ENCODE measurements at places on chromosomes 7 and 10.

GRCh38 chr10:42935466-42935865 lies 141.4 kb upstream of the RET start:
- no peak for DNase-seq

GRCh38 chr10:98417481-98417959 lies 2.5 kb upstream of the PYROXD2 start:
- DNase-seq, result no peak

DNA sequence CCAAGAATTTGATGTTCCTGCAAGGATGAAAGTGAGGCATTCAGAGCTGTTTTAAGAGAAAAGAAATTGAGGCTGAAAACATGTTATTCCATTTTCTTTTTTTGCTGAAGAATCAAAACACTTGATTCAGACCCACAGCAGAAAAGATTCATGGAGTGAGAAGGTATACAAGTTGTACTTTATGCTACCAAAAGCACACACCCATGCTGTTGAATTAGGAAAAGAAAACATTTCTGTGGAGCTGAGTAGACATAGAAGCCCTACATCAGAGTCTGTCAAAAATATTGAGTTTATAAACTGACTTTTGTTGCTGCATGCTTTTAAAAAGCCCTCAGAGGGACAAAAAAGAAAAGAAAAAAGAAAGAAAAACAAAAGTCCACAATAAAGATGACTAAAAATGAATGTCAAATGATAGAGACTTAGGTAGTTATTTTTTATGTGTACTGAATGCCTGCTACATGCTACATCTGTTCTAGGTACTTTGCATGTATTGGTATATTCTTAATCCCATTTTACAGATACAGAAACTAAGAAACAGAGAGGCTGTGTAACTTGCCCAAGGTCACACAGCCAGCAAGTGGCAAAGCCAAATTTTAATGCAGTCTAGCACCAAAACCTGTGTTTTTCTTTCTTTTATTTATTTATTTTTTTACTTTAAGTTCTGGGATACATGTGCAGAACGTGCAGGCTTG lies 71.7 kb upstream of the PALS2 start:
- DNase-seq, result no peak

DNA sequence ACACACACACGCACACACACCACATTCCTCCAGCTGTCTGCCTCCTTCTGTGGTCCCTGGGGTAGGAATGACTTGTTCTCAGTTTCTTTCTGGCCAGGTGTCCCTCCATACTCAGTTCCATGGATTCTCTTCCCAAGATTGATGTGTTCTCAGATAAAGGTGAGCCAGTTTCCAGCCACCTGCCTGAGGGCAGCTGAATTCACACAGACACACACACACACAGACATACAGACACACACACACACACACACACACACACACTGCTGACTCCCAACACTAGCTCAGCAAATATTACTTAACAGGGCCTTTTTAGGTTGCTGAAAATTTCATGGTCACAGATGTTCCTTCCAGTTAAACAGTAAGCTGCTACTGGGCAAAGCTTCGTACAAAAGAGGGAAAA lies 45.4 kb upstream of the GDF10 start:
- no peak for DNase-seq

GRCh38 chr7:9955138-9955537 lies 1018.5 kb upstream of the PHF14 start:
- no peak for DNase-seq

- peak; percentile 55 for DNase-seq
These were observed 1.7 kb upstream of the SH2B2 start for GRCh38 chr7:102284891-102285539.

GRCh38 chr7:81025360-81025759 lies 106.5 kb upstream of the SEMA3C start:
- no peak for DNase-seq

DNA sequence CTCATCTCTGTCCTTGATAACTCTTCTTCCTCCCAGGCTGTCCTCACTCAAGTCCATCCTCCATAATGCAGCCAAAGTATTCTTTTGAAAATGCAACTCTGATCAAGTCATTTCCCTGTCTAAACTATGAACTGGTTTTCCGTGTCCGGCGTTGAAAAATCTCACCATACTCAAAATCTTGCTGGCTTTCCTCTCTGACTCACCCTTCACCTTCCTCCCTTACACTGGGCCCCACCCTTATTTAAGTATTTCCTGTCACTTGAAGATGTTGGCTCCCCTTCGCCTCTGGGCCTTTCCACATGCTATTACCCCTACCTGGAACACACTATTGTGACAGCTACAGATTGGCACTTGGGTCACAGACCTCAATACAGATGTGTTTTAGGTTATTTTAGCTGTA lies 515.6 kb downstream of the INHBA start:
- DNase-seq, result no peak

GRCh38 chr10:59801171-59801570 lies 47.9 kb upstream of the MRLN start:
- no peak for DNase-seq

DNA sequence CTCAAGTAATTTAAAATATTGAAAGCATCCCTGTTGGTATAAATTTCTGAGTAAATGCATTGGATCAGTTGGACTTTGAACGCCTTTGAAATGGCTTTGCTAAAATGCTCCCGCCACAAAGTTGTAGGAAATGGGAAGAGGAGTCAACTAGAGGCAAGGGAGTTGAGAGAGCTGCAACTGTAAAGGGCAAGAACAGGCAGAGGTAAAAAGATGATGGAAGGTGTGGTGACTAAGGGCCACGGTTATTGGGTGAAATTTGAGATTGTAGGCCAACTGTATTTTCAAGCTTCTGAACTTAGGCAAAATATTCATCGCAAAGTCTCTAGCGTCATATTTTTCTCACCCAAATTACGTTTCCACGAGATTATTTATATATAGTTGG lies 595 bp upstream of the SUMF2 start:
- DNase-seq, result no peak

DNA sequence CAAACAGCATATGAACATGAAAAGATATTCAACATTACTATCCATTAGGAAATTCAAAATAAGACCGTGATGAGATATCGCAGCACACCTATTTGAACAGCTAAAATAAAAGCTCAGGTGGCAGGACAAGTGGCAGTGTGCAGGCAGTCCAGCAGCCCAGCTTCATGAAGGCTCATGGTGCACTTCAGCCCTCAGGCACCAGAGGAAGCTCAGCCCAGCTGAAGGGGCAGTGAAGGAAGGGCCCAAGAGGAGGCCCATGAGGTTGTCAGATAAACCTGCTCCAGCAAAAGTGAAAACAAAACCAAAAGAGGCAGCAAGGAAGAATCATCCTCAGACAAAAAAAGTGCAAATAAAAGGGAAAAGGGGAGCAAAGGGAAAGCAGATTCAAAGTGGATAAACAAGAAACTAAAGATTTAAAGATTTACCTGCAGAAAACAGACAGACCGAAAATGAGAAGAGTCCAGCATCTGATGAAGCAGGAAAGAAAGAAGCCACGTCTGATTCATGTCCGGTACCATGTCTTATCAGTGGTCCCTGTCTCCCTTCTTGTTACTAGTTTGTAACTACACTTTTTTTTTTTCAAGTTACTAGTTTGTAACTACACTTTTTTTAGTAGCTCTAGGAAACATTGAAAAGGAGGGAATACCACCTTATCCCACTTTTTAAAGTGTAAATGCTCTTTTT lies 15.0 kb upstream of the FAM24B start:
- DNase-seq, result no peak

GRCh38 chr7:155523168-155523675 lies 23.1 kb downstream of the CNPY1 start:
- DNase-seq, result no peak

DNA sequence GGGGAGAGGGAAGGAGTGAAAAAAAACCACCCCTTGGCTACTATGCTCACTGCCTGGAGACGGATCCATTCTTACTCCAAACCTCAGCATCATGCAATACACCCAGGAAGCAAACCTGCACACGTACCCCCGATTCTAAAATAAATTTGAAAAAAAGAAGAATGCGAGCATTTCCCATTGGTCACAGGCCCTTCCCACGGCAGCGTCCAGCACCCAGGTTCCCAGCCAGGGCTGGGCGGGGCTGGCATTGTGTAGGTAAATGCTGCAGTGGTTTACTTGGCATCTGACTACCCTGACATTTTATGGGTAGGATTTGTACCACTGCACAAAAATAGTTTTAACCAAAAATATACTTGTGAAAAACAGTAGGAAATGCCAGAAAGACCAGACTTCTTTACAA lies 418.9 kb downstream of the DNAJB6 start:
- DNase-seq, result no peak

DNA sequence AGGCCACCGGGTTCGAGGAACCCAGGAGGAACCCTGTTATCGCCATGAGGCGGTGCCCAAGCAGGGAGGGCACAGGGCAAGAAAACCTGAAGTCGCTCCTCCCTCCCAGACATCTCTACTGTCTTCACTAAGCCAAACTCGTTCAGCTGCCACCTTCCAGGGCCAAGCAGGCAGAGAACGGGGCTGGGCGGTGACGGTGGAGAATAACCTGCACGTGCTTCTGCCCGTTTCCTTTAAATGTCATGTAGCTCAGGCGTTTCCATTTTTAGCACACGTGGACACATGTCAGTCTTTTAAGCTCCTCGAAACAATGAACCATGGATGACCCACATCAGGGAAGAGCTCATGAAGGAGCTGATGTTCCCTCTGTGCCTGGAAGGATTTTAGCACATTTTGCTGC lies 124.3 kb upstream of the KLF6 start:
- no peak for DNase-seq
